ENCODE measurements at places on chromosomes 1 and 21.

DNA sequence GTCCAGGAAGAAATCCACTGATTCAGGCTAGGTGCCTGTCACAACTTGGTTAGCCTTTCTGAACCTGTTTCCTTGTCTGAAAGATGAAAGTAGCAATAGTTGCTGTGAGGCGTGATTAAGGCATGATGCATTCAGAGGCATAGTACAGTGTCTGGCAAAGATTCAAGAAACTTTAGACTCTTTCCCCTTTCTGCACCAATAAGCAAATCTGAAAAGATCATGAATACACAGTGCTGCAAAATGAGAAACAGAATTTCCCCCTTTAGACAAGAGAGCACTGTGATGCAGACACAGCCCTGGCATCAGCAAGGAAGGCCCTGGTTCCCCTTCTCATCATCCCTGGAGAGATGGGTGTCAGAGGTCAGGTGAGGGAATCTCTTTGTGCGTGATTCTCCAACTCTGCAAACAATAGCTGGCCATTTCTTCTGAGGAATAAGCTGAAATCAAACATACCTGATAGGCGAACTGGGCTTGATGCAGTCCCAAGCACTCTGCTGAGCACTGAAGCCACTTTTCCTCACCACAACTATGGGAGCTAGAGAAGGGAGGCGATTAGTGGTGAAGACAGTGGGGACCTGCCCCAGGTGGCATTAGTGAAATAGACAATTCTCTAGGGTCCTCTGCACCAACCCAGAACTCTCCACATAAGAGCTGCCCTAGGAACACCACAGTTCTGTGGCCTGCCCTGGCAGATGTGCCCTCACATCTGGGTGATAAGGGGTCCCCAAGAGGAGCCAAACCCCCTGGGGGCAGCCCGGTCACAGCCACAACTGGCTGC is 41.7 kb downstream of the ITPKB start:
- no peak for DNase-seq

DNA sequence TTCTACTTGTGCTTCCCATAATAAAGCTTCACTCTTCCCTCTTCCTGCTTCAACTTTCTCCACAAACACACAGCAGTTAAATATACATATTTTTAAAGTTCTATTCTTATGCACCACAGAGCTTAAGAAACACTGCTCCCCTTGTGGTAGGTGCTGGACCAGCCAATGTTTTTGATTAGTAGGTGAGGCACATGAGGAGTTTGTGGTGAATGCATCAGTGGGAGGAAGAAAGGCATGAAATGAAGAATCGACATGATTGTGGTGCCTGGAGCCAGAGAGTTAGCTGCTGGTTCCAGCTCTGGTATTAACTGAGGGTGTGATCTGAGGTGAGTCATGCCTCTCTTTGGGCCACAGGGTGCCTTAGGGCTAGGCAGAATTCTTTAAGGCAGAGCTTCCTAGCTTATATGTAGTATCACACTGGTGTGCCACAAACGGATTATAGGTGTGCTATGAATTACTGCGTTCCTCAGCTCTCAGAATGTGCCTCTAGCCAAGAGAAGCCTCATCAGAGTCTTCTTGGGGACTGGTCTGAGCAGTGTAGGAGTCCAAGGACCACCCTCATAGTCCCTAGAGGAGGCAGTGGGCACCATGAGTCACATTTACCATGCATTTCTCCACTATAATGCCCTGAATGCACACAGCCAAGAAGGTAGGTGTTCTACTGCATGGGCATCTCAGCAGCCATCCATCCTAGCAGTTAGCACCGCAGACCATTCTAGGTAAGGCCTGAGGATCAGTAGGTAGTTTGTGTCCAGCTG is 97.4 kb upstream of the SGIP1 start:
- peak; percentile 83 for DNase-seq

- no peak for DNase-seq
These were observed 81.9 kb downstream of the GALNT2 start for GRCh38 chr1:230148768-230149469.

DNA sequence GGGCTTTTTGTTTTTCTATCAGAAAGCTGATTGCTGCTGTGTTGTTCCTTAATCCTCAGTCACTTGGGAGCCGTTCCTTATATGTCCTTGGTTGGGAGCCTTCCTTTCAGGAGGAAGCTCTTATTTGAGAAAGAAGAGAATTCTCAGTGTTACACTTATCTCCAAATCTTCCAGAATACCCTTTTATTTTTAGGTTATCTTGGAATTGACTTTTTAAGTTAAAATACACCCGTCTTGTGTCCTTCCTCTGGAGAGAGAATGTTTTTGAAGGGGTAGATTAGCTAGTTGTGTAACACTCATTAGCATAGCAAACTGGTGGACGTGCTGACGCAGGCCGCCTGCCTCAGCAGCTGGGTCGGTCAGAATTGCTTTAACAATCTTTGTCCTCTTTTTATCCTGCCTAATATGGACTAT is 42.1 kb downstream of the LRRC8B start:
- no peak for DNase-seq

- DNase-seq, result no peak
These were observed 9.2 kb downstream of the TNFRSF18 start for GRCh38 chr1:1197188-1197500.

DNA sequence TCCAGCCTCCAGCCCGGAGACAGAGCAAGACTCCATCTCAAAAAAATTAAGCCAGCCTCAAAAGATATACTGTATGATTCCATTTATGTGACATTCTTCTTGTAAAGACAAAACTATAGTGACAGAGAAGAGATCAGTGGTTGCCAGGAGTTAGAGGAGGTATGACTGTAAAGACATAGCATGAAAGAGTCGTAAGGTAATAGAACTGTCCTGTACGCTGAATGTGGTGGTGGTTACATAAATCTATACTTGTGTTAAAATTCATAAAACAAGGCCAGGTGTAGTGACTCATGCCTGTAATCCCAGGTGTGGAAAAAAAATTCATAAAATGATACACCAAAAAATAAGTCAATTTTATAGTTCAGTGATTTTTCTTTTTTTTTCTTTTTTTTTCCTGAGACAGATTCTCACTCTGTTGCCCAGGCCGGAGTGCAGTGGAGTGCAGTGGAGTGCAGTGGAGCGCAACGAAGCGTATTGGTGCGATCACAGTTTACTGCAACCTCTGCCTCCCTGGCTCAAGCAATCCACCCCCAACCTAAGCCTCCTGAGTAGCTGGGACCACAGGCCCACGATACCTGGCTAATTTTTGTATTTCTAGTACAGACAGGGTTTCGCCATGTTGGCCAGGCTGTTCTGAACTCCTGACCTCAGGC is 84.9 kb upstream of the CXADR start:
- no peak for DNase-seq

- no peak for DNase-seq
These were observed 23.4 kb downstream of the COA7 start for GRCh38 chr1:52674497-52675384.

- no peak for DNase-seq
These were observed 2.2 kb downstream of the CERS2 start for GRCh38 chr1:150972417-150972940.

DNA sequence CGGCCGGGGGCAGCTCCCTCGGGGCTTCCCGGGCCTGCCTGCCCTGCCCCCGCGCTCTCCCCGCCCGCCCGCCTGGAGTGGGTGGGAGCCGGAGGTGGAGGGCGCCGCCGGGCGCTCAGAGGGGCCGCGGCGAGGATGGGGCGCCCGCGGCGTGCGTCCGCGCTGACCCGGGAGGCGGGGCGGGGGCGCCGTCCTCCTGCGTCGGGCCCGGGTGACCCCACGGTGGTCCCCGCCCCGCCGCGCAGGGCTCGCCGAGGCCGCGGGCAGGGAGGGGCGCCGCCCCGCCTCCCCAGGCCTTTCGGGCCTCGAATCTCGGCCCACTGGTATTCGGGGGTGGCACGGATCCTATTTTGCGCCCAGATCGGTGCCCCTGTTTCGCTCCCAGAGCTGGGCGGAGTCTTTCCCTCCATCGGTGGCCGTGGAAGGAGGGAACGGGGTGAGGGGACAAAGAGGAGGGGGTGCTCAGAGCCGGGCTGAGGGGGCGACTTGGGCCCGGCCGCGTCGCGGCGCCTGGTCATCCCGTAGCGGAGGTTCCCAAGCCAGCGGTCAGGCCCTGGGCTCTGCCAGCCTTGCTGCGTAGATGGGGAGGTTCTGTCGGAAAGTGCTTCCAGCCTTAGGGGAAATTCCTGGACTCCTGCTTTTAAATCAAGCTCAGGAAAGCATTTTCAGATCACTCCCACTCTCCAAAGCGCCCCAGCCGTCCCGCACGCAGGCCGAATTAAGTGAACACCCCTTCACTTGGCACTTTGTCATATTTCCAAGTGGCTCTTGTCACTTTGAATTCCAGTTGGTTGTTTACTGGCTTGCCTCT is 545 bp downstream of the PATJ start:
- DNase-seq, result no peak

DNA sequence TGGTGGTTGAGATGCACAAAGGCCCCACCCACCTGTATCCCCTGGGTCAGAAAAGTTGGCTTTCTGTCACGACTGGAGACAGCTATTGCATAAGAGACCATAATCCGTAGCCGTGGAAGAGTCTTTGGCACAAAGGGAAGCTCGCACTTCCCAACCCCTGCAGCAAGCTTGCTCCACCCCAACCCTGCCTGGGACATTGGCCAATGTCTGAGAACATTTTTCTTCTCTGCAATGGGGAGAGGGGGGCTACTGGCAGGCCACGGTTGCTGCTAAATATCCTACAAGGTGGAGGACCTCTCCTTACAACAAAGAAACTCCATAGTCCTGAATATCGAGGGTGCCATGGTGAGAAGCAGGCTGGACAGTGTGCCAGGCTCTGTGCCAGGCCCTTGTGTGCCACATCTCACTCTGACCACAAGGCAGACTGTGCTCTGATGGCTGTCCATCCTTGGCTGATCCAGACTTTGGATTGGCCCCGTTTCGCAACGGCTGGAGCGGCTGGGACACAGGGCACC is 104.1 kb downstream of the CSMD2 start:
- DNase-seq, result no peak

DNA sequence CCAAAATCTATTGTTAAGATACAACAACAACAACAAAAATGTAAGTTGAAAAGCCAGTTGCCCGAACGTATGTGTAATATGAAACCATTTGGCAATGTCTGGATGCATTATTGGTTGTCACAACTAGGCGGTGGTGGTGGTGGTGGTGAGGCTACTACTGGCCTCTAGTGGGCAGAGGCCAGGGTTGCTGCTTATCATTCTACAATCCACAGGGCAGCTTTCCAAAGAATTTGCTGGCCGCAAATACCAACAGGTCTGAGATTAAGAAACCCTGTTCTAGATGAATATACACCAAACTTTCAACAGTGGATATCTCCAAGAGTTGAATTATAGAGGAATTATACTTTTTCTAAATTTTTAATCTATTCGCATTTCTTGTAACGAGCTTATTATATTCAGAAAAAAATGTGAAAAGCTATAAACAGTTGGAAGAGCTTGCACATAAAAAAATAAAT is 26.8 kb upstream of the ZNF697 start:
- peak; percentile 52 for DNase-seq

DNA sequence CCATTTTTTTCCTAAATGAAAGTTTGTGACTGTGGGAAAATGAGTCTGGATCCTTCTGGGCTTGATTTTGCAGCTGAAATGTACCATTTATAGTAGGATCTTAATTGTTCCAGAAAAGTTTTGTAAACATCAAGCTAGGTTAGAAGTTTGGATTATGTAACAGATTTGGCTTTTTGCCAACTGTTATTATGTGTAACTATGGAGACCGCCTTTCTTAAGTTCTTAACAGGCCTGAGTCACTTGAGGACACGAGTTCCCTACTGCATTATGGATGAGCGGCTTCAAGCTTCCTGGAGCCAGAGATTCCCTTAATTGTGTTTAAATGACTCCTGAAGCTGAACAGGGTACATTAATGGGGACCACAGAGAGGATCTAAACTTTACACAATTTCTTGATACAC is 22.2 kb downstream of the SLC25A33 start:
- no peak for DNase-seq

- DNase-seq, result no peak
These were observed 257.3 kb downstream of the CAMTA1 start for GRCh38 chr1:7042322-7043190.

DNA sequence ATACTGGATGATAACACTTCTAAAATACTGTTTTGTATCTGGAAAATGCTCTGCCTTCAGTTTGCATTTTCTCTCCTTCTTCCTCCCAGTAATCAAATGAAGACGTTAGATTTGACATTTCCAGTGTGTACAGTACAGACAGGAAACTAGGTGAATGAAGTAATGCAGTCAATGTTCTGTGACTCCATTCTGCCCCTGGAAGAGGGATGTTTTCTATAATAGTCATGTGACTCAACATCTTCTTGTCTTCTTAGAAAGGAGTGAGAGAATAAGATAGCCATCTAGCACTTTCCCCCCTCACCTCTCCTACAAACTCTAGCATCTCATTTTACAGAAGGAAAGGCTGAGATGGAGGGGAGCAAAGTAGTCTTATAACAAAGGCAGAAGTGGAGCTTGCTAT is 77.6 kb downstream of the DDR2 start:
- DNase-seq, result no peak

DNA sequence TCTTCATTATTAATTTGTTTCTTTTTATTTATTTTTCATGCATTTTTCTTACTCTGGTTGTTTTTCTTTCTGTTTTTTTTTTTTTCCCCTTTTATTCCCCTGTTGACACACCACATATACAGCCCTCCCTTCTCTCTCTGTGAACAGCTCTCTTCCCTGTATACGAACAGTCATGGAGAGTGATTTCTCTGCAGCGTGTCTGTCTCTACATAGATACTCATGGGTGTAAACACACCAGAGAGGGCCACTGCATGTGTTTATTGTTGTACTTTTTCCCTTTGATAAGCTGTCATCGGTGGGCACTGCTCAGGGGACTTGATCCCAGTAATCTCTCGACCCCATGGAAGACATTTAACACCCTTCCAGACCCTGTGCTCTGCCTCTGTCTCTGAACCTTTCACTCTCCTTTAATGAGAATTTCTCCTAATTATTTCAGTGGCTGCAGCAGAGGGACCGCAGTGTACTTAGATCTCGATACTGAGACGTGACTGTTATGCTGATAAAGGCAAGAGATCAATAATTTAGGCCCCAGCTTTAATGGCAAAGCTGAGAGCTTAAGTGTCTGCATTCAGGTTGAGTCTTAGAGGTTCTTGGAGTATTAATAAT is 113.1 kb downstream of the PBX1 start:
- no peak for DNase-seq

- no peak for DNase-seq
These were observed 74.9 kb upstream of the TMPRSS15 start for GRCh38 chr21:18478513-18478912.

GRCh38 chr21:41612674-41613532 is 104.9 kb upstream of the TMPRSS2 start:
- DNase-seq, result peak; percentile 17

All from stimulated activated naive CD8-positive, alpha-beta T cell treated with anti-CD3 and anti-CD28 coated beads, Interleukin-15, amount 100 ng/mL, for 72 hours (primary cell).